ENCODE measurements at places on chromosomes 4 and X. TPM values are rescaled to one million over a fixed set of nuclear protein-coding genes. Genes with fewer than 3 reads are reported as not detected.

The ACE2 gene
- 0.79 TPM for total RNA-seq

The FBXL5 gene
- 29.9 TPM for total RNA-seq

The ATOH1 gene
- total RNA-seq: not detected

The SASH3 gene
- 3.6 TPM for total RNA-seq

DNA sequence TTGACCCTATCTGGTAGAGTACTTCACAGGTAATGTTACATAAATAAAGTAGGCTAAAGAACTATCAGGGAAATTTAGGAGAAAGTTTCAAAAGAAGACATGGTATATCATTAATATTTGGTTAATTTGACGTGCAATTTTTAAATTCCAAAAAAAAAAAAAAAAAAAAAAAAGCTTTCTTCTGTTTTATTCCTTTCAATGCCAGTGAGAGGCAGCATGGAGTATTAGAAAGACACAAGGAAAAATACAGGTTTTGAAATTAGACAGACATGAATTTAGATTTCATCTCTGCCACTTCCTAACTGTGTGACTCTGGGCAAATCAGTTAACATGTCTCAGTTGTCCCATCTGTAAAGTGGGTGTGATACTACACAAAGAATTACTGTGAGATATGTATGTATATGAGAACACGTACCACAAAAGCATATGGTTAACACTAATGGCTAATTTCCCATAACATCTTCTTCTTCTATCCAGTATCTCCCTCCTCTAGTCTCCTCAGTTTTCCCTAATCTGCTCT is 132.5 kb downstream of the GPC3 start:
- DNase-seq: no peak

DNA sequence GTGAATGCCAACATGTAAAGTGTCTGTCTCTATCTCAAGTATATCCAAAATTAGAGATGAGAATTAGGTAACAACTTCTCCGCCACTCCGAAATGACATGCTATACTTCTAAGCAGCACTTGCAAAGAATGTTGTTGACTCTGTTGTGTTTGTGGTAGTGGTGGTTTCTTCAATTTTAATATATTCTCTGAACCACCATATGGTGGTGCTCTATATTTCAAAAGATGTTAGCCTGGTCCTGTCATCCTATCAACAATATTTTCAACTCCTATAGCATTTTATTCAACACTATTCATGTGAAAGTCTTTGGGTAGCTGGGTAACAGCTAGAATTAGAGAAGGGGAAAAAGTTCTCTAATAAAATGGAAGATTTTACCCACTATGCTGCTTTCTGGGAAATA is 1622.8 kb upstream of the IGFBP7 start:
- DNase-seq: no peak

DNA sequence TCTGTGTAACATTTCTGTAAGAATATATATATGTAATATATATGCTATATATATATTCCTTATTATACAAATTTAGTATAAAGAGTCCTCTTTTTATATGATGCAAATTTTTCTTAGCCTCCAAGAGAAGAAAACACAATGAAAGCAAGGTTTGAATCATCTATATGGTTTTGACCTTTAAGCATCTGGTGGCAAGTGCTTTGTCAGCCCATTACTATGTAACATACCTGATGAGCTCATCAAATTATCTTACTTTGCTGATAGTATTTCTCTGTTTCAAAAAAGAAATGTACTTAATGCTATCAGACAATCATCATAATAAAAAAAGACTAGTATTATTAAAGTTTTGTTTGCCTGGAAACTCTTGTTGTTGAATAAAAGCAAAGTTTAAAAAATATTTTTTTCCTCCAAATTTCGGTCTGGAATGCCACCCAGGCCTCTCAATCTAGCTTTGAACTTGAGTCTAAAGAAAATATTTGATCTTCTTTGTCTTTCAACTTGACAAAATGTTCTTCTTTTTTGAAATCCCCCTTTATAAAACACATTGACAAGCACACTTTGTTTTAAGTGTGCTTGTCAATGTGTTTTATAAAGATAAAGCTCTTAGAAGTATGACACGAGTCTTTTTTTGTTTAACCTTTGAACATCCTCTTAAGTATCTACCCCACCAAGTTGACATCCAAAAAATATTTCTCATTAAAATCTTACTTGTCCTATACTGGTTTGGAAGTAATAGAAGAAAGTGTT is 26.2 kb downstream of the ZNF330 start:
- DNase-seq: no peak

DNA sequence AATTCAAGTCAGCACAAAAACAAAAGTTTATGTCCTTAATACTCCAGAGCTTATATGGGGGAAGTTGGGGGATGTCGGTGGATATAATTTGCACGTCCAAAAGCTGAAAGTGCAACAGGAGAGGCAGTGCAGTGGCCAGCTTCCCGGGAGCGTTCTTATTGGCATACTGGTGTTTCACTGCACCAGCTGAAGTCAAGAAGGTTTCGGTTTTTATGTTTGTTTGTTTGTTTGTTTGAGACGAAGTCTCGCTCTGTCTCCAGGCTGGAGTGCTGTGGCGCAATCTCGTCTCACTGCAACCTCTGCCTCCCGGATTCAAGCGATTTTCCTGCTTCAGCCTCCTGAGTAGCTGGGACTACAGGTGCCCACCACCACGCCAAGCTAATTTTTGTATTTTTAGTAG is 28.6 kb upstream of the TLR3 start:
- no peak for DNase-seq

GRCh38 chr4:96599752-96600151 is 759.9 kb downstream of the PDHA2 start:
- DNase-seq: no peak

- no peak for DNase-seq
Measured at GRCh38 chr4:183074288-183074990, 24.6 kb upstream of the WWC2 start.

Measured in pancreas (tissue), 10 donors.